MM.1S (cell line): ENCODE measurements at places on chromosomes 11 and 22.

DNA sequence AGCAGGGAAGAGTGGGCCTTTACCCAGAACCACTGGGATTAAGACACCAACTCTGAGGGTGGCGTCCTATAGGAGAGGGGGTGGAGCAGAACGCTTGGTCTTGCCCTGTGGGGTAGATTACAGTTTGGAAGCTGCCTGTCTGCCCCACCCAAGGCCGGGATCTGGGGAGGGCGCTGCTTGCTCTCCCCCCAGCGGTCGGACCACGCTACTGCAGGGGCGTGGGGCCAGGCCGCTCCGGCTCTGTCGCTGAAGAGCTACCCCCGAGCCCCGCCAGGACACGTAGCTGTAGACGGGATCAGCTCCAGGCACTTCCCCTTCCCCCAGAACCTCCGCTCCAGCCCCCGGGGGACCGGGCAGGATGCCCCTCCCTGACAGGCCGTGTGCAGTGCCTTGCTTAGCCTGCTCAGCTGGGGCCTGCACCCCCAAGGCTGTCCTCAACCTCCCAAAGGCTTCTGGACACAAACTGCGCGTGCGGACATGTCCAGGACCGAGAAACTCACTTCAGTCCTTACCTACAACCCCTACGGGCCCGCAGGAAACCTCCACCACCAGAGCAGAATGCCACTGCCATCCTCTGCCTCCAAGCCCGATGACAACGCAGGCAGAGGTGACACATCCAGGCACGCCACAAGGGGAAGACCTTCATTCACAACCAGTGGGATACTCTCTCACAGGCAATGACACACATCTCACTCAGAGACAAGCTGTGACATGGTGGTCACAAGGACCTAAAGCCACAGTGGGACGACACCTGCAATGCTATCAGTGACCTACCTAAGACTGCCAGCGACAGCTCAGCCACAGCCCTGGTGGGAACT is 3.6 kb downstream of the AHNAK start:
- DNase-seq: peak; percentile 67

- no peak for DNase-seq
Observed at GRCh38 chr11:8768625-8769333, 86.2 kb downstream of the RPL27A start.

DNA sequence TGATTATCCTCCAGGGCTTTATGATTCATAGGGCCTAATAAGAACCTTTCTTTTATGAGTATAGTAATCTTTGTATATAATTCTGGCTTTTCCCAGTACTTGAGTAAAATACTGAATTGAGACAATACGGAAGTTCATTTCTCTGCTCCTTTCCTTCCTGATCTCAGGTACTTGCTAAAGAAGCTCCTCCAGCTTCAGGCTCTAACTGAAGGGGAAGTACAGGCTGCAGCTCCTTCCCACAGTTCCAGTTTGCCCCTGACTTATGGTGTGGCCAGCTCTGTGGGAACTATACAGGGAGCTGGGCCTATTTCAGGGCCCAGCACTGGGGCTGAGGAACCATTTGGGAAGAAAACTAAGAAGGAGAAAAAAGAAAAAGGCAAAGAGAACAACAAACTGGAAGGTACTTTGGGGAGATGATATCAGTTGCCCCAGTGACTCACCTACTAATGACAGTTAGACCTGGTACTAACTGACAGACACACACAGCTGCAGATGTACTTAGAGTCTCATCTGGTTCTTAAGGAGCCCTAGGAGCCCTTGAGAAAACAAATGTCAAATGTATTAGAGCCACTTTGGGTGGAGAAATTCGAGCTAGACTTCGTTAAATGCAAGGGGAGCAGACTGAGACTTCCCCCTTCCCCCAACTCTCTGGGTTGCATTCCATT is 3.0 kb downstream of the TBRG1 start:
- no peak for DNase-seq

DNA sequence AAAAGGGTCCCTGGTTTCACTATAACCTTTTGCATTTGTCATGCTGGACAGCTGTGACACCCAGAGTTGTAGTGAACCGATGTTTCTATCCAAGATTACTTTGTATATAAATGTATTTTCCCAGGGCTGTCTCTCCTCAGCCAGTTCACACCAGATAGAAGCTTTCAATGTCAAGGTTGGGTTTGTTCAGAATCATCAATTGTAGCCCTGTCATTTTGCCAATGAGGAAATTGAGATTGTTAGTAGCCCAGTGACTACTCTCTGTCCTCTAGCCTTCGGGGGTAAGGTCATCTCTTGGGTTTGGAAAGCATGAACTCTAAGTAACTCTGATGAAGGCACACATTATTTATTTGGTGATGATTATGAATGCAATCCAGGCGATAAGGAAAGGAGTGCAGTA is 165.6 kb downstream of the DBX1 start:
- no peak for DNase-seq
